ENCODE measurements at places on chromosomes 7 and 10. TPM values are rescaled to one million over a fixed set of nuclear protein-coding genes. Genes with fewer than 3 reads are reported as not detected.

DNA sequence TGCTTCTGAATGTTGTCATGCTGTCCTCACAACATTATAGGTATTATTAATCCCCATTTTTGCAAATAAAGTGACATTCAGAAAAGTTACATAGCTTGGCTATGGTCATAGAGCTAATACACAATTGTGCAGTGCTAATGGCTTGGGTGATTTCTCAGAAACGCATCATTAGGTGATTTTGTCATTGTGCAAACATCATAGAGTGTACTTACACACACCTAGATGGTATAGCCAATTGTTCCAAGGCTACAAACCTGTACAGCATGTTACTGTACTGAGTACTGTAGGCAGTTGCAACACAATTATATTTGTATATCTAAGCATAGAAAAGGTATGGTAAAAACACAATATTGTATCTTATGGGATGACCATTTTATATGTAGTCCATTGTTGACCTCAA lies 91.0 kb downstream of the BTAF1 start:
- ATAC-seq, result no peak

GRCh38 chr10:131096031-131096430 lies 215.5 kb downstream of the TCERG1L start:
- no peak for ATAC-seq

- no peak for ATAC-seq
These were observed 12.0 kb downstream of the SGCE start for GRCh38 chr7:94643771-94644545.

GRCh38 chr7:572416-573268 lies 53.0 kb upstream of the PDGFA start:
- no peak for ATAC-seq

DNA sequence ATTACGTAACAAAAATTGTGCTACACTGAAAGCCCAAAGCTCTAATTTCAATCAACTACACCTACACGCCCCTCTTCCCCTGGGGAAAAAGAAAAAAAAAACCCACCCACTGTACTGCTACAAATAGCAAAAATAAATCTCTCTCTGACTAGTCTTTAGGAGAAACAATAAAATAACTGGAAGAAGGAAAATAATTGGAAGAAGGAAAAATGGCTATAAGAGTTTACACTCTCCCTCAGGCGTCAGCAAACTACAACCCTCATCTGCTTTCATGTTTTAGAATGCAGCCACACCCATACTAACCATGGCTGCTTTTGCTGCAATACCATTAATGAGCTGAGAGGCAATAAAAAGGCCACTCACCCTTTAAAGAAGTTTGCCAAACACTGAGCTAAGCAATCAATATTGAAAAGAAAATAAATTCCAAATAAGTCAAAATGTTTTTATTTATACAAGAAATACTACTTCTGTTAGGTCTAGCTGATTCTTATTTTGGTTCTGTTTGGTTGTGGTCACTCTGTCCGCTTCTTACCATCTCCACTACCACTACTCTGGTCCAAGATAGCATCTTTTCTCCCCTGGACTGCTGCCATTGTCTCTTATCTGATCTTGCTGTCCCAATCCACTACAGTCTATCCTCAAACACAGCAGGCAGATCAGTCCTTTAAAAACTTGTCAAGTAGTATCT lies 3.8 kb downstream of the MINDY3 start:
- ATAC-seq, result no peak

- ATAC-seq, result peak; percentile 68
These were observed 24.0 kb downstream of the ZPBP start for GRCh38 chr7:50068850-50069551.

DNA sequence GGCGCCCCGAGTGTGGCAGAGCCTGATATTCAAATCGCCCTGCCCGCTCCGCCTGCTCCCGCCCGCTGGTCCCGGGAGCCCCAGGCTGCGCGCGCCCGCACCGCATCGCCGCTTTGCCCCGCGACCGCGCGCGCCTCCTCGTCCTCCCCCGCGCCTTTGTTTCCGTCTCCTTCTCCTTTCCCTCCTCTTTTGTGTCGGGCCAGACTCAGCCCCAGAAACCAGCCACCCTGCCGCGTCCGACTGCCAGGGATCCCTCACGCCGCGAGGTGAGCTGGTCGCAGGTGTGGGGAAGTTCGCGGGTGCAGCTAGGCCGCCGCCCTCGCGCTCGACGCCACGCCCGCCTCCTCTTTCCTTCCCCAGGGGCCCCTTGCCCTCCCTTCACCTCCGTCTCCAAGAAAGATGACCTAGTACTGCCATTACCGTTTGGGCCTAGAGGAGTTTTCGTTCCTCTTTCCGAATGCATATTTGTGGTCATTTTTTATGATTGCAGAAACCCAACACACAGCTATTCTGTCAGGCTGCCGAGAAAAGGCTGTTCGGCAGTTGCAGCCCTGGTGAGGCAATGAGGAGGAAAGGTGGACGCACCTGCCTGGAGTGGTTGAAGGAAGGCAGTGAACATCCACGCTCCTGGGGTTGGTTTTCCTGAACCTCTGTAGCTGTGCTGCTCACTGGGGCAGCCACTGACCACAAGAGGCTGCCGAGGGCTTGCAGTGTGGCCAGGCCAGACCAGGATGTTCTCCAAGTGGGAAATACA lies 107.3 kb downstream of the SNX10 start:
- ATAC-seq, result peak; percentile 67

GRCh38 chr10:20835335-20835734 lies 61.8 kb downstream of the NEBL start:
- ATAC-seq, result no peak

GRCh38 chr7:29314148-29314547 lies 119.6 kb downstream of the CHN2 start:
- no peak for ATAC-seq

DNA sequence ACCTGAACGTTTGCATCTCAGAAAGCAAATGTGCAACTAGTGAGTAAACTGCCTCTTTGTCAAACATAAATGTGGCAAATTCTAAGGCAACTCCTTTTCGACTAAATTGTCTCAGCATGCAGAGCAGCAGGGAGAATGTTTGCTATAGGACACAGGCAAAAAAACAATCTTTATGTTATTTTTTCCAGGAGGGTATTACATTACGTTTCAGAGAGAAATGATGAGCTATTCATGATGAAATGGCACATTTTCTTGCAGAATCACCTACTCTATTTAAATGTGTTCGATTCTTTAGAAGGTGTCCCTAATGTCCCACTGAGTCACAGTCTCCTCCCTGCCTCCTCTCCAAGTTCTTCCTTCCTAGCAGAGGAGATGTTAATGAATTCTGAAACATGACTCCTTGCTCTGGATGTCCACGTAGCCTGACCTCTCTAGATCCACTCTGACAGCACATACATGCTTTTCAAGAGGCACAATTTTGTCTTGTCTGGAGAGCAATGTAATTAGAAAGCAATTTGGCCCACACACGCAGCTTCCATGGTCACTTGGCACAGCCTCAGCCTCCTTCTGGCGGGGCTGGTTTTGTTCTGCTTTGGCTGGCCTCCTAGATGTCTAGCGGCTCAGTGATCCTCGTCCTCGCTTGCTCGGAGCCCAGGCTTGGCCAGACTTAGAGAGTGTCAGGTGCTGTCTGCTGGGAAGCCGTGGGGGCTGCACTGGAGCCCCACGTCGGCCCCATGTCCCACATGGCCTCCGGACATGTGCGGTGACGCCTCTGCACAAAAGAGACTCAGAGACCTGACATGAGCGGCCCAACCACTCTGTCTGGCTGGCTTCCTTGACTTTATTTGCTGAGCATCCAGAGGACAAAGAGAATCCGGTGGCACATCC lies 125.7 kb upstream of the ZNF438 start:
- no peak for ATAC-seq

DNA sequence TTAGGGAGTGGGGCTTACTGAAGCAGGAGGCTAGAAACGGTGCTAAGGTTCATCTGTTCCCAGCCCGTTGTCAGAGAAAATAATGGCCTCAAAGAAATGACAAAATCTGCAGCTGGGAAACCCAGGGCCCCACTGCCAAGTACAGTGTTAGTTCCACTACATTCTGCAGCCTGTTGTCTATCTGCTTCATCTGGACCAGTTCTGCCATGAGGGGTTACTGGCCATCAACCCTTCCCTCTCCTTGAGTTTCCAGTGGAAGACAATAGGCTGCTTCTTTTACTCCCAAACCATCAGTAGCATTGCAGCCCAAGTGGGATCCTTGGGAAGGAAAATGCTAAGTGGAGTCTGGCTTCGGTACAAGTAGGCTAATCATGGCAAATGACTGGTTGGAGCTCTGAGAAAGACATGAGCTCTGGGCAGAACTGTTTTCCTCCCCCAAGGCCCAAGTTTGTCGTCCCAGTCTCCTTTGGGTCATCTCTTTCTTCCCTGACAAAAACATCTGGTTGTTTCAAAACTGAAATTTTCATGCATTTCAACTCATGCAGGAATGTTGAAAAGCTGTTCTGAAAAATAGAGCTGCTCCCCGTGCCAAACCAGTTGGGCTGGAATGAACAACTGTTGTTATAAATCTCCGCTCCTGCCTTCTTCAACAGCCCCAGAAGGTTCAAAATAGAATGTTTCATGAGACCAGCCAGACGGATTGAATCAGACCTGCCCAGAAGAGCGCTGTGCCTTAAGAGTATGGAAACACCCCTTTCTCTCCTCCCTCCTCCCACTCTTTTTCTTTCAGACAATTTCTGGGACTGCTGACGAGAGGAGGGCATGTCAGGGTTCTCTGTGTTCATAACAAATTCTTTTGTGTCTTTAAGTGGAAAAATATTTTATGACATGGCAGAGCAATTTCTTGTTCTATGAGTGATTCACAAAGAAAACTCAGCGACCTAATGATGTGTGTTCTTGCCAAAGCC lies 116.6 kb downstream of the RAB18 start:
- no peak for ATAC-seq

GRCh38 chr10:106557951-106558733 lies 606.4 kb downstream of the SORCS1 start:
- ATAC-seq, result no peak

DNA sequence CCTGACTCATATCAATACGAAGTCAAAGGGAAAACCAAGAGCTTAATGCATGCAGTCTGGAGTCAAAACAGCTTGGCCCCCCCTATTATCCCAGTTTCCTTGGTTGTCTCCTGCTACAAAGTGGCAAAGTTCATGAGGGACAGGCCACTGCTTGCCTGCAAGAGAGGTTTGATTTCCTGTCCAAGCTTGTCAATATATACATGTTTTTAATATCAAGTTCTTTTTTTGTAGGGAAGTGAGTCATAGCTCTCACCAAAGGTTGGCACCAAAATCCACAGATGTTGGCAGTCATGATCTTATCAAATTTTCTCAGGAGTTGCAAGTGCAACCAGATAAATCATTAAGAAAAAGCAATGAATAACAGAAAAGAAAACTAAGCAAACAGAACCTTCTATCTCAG lies 176.8 kb downstream of the COBL start:
- peak; percentile 14 for ATAC-seq

GRCh38 chr7:34104992-34105391 lies 199.7 kb downstream of the BMPER start:
- ATAC-seq, result no peak

GRCh38 chr7:140262242-140262903 lies 85.6 kb upstream of the KDM7A start:
- peak; percentile 63 for ATAC-seq

- no peak for ATAC-seq
These were observed 128.0 kb upstream of the MBL2 start for GRCh38 chr10:52900593-52900992.

- no peak for ATAC-seq
These were observed 597.3 kb downstream of the CNTNAP2 start for GRCh38 chr7:146713934-146714333.

- ATAC-seq, result no peak
These were observed 637.3 kb downstream of the SUGCT start for GRCh38 chr7:40772096-40772495.

DNA sequence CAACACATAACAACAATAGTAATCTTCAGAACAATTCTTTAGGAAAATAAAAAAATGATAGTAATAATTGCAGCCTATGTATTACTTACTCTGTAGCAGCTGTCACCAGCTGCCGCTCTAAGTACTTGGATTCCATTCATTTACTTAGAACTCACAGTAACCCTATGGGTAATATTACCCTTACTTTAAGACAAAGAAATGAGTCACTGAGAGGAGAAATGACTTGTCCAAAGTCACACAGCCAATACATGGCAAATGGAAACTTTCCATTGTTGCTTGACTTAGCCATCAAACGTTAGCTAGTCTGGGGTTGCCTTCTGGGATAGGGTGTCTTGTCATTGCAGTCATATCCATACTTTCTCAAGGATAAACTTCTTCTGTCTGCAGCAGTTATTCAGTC lies 3.6 kb downstream of the CCNY start:
- ATAC-seq, result peak; percentile 69

DNA sequence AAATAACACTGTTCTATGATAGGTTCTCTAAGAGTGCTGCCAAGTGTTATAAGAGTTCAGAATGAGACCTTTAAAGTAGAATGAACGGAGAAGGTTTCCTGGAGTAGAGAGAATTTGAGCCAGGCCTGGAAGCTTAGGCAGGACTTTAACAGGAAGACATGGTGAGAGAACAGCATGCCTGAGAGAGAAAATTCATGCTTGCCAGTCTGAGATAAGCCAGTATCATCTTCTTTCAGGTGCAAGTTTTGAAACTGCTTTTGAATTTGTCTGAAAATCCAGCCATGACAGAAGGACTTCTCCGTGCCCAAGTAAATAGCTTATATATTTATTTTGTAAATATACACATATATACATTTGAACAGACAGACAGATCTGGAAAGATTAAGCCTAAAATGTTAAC lies 22.1 kb downstream of the ARMC10 start:
- ATAC-seq, result no peak

The NEUROD6 gene
- not detected for total RNA-seq

The FAM185A gene
- total RNA-seq, result 8.7 TPM

The TBRG4 gene
- total RNA-seq, result 119 TPM

The HMX3 gene
- not detected for total RNA-seq

The RPS24 gene
- total RNA-seq, result 890 TPM

The TMEM225B gene
- total RNA-seq, result 4.4 TPM

The NAT16 gene
- total RNA-seq, result not detected

The HOXA2 gene
- not detected for total RNA-seq

The CYP2C19 gene
- total RNA-seq, result not detected

The BAMBI gene
- not detected for total RNA-seq

The MET gene
- total RNA-seq, result 0.08 TPM

The EPHA1 gene
- total RNA-seq, result 1.8 TPM

The ZNF117 gene
- 1.8 TPM for total RNA-seq

The SUPV3L1 gene
- total RNA-seq, result 65.4 TPM

The AUTS2 gene
- total RNA-seq, result 20.1 TPM

The ZNF365 gene
- total RNA-seq, result 0.19 TPM

The FRAT1 gene
- total RNA-seq, result 1.5 TPM

The ZCWPW1 gene
- total RNA-seq, result 3.1 TPM

The ANKIB1 gene
- 39.9 TPM for total RNA-seq

The UCMA gene
- total RNA-seq, result not detected

The GPR26 gene
- not detected for total RNA-seq
